ENCODE measurements at places on chromosomes 4 and X.
A peak's percentile ranks its signal among the peaks of the same experiment; 100 is the strongest.

GRCh38 chr4:145805490-145805889 is 125.5 kb downstream of the C4orf51 start:
- no peak for DNase-seq

DNA sequence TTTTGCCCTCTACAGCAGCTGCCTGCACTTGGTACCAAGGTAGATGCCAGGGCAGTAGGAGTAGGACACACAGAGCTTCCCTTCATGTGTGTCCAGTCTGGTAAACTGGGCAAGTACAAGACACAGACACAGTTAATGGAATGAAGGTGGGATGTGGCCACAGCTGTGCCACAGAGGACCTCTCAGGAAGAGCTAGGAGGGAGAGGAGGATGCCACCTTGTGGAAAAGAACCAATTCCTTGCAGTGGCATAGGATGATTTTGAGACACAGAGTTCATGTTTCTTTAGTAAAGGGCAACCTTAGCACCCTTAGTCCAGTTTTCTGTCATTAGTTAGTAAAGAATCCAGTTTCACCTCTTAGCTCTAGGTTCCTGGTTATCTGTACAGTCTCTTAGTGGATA is 36.3 kb upstream of the TBC1D14 start:
- DNase-seq = peak; percentile 34

DNA sequence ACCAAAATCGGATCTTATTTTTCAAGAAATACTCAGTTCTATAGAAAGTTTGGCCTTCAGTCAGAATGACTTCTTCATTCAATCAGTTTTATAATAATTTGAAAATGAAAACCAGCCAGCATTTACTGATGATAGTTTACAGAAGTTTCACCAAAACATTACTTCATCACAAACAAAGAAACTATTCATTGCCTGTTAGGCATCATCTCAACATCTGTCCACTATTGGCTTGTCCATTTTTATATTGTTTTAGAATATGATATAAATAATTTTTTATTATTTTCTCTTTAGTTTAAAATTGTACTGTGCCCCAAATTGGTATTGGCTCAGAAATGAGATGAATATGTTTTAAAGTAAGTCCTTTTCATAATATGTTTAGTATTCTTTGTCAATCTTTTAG is 38.4 kb downstream of the FAT4 start:
- DNase-seq = no peak

DNA sequence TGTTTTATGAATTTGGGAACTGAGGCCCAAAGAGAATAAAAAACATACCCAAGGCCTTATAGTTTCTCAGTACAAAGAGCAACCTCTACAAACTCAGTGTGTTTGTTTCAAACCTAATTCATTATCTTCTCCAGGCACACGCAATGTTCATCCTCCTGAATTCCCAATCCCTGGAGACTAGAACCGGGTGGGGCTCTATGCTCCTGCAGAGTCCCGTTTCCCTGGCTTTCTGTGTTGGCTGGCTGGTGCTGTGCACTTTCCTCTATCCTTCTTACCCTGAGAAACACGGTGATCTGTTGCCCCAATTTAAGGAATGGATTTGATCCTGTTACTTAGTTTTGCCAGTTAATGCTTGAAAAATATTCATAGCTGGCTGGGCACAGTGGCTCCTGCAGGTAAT is 63.9 kb downstream of the FGFBP1 start:
- DNase-seq = no peak

DNA sequence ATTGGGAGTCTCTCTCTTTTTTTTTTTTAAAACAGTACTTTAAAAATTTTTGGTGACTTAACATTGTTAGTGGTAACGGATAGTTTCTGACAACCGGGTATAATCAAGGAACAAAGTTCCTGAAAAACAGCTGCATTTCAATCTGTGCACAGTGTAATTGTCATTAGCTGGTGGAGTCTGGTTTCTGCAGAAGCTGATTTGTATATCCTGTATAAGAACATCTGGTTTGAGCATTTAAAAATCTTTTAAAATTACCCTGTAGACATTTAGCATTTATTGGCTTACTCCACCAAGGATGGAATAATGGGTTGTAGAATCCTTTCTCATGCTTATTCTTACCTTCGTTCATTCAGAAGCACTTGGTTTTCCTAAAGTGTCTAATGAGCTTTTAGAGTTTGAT is 11.2 kb downstream of the JADE1 start:
- no peak for DNase-seq

DNA sequence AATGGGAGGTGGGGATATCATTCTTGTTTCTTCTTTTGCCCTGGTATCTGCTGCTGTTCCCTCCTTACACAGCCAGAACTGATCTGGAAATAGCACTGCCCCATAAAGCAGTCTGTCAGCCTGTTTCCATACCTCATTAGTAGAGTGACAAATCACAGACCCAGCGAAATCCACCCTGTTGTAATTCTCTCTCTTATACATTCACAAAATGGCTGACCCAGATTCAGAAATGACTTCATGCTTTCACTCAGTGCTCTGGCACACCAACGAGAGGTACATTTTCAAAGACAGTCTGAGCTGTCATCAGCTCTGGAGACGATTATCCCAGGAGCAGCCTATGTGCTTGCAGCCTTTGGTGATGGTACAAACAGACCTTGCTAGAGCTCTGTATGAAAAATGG is 164.6 kb downstream of the AFF2 start:
- no peak for DNase-seq

GRCh38 chrX:37686996-37687395 is 1.4 kb downstream of the XK start:
- DNase-seq = no peak

DNA sequence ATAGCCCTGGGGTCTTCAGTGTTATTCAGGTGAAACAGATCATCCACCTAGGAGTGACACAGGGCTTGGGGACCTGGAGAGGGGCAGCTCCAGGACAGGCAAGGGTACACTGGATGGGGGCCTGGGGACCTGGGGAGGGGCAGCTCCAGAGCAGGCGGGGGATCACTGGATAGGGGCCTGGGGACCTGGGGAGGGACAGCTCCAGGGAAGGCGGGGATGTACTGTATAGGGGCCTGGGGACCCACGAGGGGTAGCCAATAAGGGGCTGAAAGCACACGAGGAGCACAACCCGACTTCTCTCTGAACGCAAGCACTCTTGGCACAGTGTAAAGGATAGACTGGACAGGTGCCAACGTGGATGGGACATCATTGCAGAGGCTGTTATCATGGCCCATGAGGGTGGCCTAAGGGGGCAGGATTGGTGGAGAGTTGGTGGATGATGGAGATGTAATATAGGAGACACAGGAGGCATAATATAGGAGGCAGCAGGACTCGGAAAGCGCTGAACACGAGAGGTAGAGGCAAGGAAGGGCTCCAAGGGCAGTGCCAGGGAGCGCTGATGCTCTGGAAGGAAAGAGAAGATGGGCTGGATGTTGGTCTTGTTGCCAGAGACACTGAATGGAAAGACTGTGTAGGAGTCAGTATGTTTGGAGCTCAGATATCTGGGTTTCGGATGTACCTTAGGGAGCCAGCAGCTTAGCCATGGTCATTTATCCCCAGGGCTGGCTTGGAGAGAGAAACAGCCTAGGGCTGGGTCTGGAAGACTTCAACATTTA is 37.9 kb upstream of the FGFBP2 start:
- no peak for DNase-seq

GRCh38 chrX:29852767-29853166 is 362.6 kb upstream of the MAGEB2 start:
- DNase-seq = no peak

DNA sequence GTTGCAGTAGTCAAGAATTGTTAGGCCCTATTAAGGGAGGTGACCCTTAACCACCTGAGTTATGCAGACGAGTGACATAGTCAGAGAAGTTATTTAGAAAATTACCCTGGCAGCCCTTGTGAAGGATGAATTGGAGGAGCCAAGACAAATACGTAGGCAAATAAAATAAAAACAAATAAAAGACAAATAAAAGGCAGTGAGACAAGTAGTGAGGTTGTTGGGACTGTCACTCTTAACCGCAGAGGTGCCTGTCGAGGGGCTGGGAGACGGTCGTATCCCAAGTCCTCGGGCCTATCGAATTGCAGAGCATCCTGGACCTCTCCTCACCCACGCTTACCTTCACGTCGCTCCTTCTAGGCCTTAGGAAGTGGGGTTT is 58.0 kb upstream of the ZC4H2 start:
- peak; percentile 1 for DNase-seq

DNA sequence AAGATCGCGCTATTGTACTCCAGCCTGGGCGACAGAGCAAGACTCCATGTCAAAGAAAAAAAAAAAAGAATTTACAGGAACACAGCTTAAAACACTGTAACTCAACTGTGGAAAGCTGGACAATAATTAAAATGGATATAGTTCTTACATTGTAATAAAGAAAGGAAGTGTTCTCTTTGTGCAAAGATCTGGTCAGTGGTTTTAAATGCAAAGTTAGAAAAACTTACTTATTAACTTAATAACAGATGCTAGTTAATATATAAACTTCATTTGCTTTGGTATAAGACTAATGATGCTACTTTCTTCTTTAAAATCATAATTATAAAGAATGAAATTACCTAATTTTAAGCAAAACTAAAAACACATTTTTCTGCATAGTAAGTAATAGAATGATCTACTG is 2024.1 kb upstream of the TENM3 start:
- DNase-seq = no peak

GRCh38 chr4:1451106-1451751 is 45.0 kb upstream of the NKX1-1 start:
- DNase-seq = no peak

- DNase-seq = no peak
Measured at GRCh38 chr4:124144238-124144654, 568.3 kb downstream of the ANKRD50 start.

GRCh38 chr4:48604527-48604926 is 114.5 kb downstream of the ZAR1 start:
- no peak for DNase-seq

DNA sequence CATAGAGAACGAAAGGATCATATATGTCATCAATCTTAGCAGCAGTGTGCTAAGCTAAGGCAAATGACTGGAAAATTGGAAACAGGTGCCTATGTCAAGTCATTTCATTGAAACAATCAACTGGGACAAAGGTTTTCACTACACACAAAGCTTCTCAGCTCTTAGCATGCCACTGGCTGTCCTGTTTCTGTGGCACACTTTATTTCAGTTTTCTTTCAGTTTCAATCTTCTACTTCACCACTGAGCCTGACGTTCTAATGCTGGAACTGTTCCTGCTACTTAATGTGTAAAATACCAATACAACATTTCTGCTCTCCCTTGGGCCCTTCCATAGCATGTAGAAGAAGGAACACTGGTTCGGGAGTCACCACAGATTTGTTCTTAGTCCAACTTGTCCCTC is 378.3 kb upstream of the FMR1 start:
- DNase-seq = no peak

All from neural progenitor cell (in vitro differentiated cells).